ENCODE measurements at places on chromosomes 1 and 21. TPM values are rescaled to one million over a fixed set of nuclear protein-coding genes. Genes with fewer than 3 reads are reported as not detected.

GRCh38 chr1:225862581-225862950 is 19.6 kb downstream of the TMEM63A start:
- no peak overlapping the region for H3K27ac ChIP-seq
- no peak overlapping the region for H3K4me3 ChIP-seq
- H3K36me3 ChIP-seq = peaks cover 74% of the 10 kb centered on the region
- DNase-seq = no peak

GRCh38 chr1:31762726-31763670 is 1.1 kb downstream of the ADGRB2 start:
- peaks cover 19% of the 10 kb centered on the region for H3K27me3 ChIP-seq
- DNase-seq = peak; percentile 28
- no peak overlapping the region for H3K27ac ChIP-seq

DNA sequence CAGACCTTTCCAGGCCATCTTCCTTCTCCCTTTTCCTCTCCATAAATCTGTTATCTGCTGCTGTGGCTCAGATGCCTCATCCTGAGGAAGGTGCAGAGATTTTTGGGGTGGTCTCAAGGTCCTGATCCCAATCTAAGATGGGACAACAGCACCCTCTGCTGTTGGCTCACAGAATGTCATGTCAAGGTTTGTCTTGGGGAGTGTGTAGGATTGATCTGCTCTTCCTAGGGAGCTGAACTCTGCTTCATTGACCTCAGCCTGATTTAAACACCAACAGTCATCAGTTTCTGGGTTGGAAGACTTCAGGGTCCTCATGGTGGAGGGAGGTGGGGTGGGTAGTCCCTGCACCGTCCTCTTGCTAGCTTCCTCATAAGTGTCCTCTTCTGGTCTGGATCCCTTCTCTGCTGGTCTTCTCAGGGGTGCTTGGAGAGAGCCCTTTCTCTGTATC is 62.8 kb upstream of the LAX1 start:
- no peaks in the 10 kb centered on the region for H3K4me1 ChIP-seq
- H3K27ac ChIP-seq = no peak overlapping the region
- peaks cover 19% of the 10 kb centered on the region for H3K36me3 ChIP-seq
- peak; percentile 36 for DNase-seq
- H3K27me3 ChIP-seq = no peaks in the 10 kb centered on the region
- no peak overlapping the region for H3K4me3 ChIP-seq

DNA sequence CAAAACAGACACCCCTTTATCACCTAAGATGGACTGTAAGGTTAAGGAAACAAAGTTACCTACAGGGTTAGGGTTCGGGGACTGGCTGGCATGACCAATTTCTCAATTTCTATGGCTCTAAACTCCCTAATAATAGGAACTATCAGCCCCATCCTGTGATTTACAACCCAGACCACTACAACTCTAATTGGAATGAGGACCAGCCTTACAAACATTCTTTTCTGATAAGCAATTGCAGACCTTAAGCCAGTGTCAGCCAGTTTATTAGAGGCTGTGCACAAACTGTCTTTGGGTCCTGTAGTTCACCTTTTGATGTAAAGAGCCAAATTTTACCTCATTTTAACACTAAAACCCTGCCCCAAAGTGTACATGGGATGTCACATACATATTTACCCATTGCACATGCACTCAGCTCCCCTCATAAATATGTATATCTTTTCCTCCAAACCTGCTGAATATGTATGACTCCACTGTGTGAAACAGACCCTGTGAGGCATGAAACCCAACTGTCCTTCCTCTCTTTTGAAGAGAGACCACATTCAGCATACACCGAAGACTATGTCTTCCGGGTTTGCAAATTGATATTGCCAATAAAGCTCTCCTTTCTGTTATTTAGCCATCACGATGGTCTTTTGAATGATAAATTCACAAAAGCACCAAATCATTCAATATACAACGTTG is 7.3 kb upstream of the APP start:
- no peak overlapping the region for H3K4me3 ChIP-seq
- H3K27me3 ChIP-seq = peaks cover 7% of the 10 kb centered on the region
- no peak overlapping the region for H3K27ac ChIP-seq
- H3K4me1 ChIP-seq = no peaks in the 10 kb centered on the region
- DNase-seq = no peak

DNA sequence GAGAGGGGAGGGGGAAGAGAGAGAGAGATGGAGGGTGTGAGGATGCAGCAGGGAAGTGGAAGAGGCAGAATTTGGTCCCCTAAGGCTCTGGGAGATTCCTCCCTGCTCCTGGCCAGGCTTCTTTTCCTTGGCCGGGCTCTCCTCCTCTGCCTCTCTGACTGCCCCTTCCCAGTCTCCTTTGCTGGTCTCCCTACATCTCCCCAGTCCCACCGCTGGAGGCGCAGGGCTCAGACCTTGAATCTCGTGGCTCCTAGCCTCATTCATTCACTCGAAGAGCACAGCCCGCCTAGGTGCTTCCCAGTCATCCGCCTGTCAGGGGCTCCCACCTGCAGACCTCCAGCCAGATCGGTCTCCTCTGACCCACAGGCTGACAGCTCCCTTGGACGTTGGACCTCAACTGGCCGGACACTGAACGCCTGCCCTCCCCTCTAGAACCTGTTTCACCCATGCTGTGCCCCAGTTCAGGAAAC is 76.5 kb downstream of the VWA5B1 start:
- H3K27me3 ChIP-seq = peaks cover 5% of the 10 kb centered on the region
- no peak overlapping the region for H3K4me3 ChIP-seq
- H3K4me1 ChIP-seq = peaks cover 8% of the 10 kb centered on the region
- DNase-seq = peak; percentile 25

- no peak for DNase-seq
- H3K4me3 ChIP-seq = no peak overlapping the region
- H3K27ac ChIP-seq = no peak overlapping the region
- H3K27me3 ChIP-seq = peaks cover 32% of the 10 kb centered on the region
- no peaks in the 10 kb centered on the region for H3K4me1 ChIP-seq
These were observed 83.4 kb upstream of the KCNE2 start for GRCh38 chr21:34280389-34280795.

GRCh38 chr1:247243524-247244137 is 12.2 kb upstream of the VN1R5 start:
- no peaks in the 10 kb centered on the region for H3K4me1 ChIP-seq
- no peak for DNase-seq
- H3K36me3 ChIP-seq = no peaks in the 10 kb centered on the region

GRCh38 chr1:197388801-197389200 is 120.7 kb downstream of the CRB1 start:
- no peaks in the 10 kb centered on the region for H3K36me3 ChIP-seq
- H3K27ac ChIP-seq = no peak overlapping the region
- no peaks in the 10 kb centered on the region for H3K4me1 ChIP-seq
- no peak overlapping the region for H3K4me3 ChIP-seq
- H3K27me3 ChIP-seq = no peaks in the 10 kb centered on the region

DNA sequence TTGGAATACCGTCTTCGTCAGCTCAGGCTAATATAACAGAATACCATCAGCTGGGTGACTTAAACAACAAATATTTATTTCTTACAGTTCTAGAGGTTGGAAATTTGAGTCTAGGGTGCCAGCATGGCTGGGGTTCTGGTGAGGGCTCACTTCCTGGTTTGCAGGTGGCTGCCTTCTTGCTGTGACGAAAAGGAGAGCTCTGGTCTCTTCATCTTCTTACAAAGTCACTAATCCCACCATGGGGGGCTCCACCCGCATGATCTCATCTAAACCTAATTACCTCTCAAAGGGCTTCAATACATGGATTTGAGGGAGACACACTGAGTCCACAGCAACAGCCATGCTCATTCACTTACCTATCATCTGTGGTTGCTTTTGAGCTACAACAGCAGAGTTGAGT is 78.3 kb downstream of the PSMG1 start:
- H3K4me1 ChIP-seq = peaks cover 51% of the 10 kb centered on the region
- peak overlapping the region; percentile 60 for H3K27ac ChIP-seq
- H3K27me3 ChIP-seq = no peaks in the 10 kb centered on the region
- H3K4me3 ChIP-seq = no peak overlapping the region
- H3K36me3 ChIP-seq = no peaks in the 10 kb centered on the region

GRCh38 chr1:244815600-244816099 is 19.8 kb upstream of the COX20 start:
- no peaks in the 10 kb centered on the region for H3K27me3 ChIP-seq
- no peak for DNase-seq
- peaks cover 23% of the 10 kb centered on the region for H3K4me1 ChIP-seq
- H3K4me3 ChIP-seq = no peak overlapping the region

- H3K27me3 ChIP-seq = peaks cover 2% of the 10 kb centered on the region
- peaks cover 41% of the 10 kb centered on the region for H3K4me1 ChIP-seq
- peak overlapping the region; percentile 3 for H3K4me3 ChIP-seq
- H3K27ac ChIP-seq = no peak overlapping the region
- peaks cover 2% of the 10 kb centered on the region for H3K36me3 ChIP-seq
- DNase-seq = no peak
These were observed 26.4 kb upstream of the SUMO3 start for GRCh38 chr21:44844256-44844655.

- H3K27me3 ChIP-seq = no peaks in the 10 kb centered on the region
- 0 out of 2 replicates have a peak, but pooled peaks cover 8% of the 10 kb centered on the region for H3K4me1 ChIP-seq
- no peak overlapping the region for H3K4me3 ChIP-seq
- no peaks in the 10 kb centered on the region for H3K36me3 ChIP-seq
- no peak for DNase-seq
These were observed 394.4 kb downstream of the PTPRU start for GRCh38 chr1:29630756-29631155.

- no peak overlapping the region for H3K4me3 ChIP-seq
- peaks cover 22% of the 10 kb centered on the region for H3K4me1 ChIP-seq
These were observed 24.2 kb downstream of the NCF2 start for GRCh38 chr1:183566026-183566425.

- H3K27ac ChIP-seq = no peak overlapping the region
- no peaks in the 10 kb centered on the region for H3K27me3 ChIP-seq
- 0 out of 3 replicates have a peak, but pooled peaks cover 3% of the 10 kb centered on the region for H3K36me3 ChIP-seq
- peaks cover 19% of the 10 kb centered on the region for H3K4me1 ChIP-seq
- no peak overlapping the region for H3K4me3 ChIP-seq
These were observed 25.7 kb downstream of the TRIM33 start for GRCh38 chr1:114485286-114485685.

GRCh38 chr1:20470194-20470593 is 15.8 kb downstream of the CAMK2N1 start:
- H3K4me1 ChIP-seq = peaks cover 36% of the 10 kb centered on the region
- peaks cover 2% of the 10 kb centered on the region for H3K27me3 ChIP-seq
- no peak for DNase-seq
- H3K27ac ChIP-seq = no peak overlapping the region

DNA sequence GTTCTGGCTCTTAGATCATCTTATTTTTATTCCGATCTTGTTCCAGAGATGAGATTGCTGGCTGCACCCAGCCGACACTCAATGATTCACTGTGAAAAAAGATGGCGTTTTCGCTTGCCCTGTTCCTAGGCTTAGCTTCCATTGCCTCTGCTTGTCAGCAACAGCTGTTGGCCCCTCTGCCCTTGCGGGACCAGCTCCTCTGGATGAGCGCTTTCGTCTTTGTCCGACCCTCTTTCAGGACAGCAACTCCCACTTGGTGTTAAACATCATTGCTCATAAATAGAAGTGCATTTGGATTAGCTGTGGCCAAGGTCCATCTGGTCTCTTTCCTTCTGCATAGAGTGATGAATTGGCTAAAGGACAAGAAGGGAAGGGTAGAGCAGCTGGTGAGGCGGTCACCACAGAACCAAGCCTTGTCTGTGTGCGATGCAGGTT is 43.5 kb upstream of the SCCPDH start:
- H3K4me3 ChIP-seq = no peak overlapping the region
- H3K27me3 ChIP-seq = no peaks in the 10 kb centered on the region
- no peaks in the 10 kb centered on the region for H3K4me1 ChIP-seq
- no peaks in the 10 kb centered on the region for H3K36me3 ChIP-seq
- no peak overlapping the region for H3K27ac ChIP-seq
- no peak for DNase-seq

DNA sequence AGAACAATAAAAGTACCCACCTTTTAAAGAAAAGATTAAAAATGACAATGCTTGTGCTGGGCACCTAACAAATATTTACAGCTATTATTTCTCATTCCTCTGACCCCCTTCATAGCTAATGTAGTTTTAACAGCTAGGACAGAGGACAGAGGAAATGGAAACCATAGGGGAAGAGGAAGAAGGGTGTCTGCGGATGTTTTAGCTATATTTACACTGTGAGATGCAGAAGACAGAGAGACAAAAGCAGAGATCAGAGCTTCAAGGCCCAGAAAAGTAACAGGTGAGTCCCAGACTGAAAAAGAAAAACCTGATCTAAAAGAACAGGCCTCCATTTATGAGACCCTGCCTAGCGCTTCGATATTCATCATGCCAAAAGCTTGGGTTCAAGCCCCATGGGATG is 72.0 kb downstream of the ZNF281 start:
- DNase-seq = no peak
- peaks cover 77% of the 10 kb centered on the region for H3K4me1 ChIP-seq
- peak overlapping the region; percentile 21 for H3K27ac ChIP-seq
- no peak overlapping the region for H3K4me3 ChIP-seq
- H3K36me3 ChIP-seq = no peaks in the 10 kb centered on the region
- H3K27me3 ChIP-seq = no peaks in the 10 kb centered on the region

DNA sequence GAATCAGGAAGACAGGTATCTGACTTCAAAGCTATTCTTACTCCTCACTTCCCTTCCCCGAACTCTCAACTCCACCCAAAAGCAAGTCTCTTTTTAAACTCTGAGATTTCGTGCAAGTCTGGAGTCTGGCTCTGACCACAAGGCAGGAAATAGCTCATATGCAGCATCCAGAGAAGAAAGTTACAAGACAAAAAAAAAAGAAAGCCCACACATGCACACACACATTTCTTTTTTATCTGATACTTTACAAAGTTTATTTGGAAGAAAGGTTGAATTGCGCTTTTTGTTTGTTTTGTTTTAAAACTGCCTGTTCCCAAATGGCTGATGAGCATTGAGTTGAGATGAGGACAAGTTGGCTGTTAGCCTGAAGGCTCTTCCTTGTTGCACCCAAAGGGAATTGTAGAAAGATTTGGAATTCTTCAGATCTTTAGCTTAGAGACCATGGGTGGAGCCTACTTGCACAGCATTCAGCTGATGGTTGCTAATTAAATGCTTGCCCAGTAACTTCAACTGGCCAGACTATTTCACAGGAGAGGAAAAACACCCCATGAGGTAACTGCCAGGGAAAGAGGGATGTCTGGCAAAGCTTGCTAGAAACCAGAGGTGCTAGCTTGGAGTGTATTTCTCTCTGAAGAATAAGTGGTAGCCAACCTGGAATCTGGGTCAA is 490.3 kb downstream of the TTLL7 start:
- no peak overlapping the region for H3K4me3 ChIP-seq
- H3K27me3 ChIP-seq = no peaks in the 10 kb centered on the region
- H3K36me3 ChIP-seq = no peaks in the 10 kb centered on the region
- no peak overlapping the region for H3K27ac ChIP-seq

DNA sequence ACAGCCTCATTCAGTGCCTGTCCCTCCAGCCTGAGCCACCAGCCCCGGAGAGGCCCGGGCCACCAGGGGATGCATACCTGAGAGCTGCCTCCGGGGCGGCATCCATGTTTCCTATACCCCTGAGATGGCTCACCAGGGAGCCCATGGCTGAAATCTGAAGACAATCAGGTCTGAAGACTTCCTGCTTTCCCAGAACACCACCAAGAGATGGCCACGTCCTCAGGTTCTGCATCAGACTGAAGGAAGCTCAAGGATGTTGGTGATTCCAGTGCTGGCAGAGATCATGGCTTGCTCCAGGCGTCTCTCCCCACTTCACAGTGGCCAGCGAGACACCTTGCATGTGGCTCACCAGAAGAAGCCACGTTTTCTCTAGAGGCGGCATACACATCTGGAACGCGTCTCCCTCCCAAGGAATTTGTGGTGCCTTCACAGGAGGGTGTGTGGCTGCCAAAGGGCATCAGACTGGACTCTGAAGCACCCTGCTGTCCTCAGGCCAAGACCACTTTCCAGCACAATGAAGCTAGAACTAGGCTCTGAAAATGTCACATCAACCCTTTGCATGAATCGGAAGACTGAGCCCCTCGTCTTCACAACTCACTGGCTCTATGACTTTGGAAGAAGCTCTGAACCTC is 170.7 kb upstream of the IRF2BP2 start:
- peaks cover 28% of the 10 kb centered on the region for H3K27me3 ChIP-seq
- peaks cover 29% of the 10 kb centered on the region for H3K4me1 ChIP-seq
- H3K27ac ChIP-seq = no peak overlapping the region

Gene GPR157
- total RNA-seq = 10.1 TPM

Gene CAPN9
- 0.31 TPM for total RNA-seq

Gene PHLDA3
- 33.6 TPM for total RNA-seq

Gene TDRD5
- total RNA-seq = not detected

Gene MAP3K6
- total RNA-seq = 2.7 TPM
